Ovary (tissue), 10 donors: ENCODE measurements at places on chromosomes 1 and 21.

GRCh38 chr1:20484519-20485462 lies 1.2 kb downstream of the CAMK2N1 start:
- peak; percentile 53 for DNase-seq

DNA sequence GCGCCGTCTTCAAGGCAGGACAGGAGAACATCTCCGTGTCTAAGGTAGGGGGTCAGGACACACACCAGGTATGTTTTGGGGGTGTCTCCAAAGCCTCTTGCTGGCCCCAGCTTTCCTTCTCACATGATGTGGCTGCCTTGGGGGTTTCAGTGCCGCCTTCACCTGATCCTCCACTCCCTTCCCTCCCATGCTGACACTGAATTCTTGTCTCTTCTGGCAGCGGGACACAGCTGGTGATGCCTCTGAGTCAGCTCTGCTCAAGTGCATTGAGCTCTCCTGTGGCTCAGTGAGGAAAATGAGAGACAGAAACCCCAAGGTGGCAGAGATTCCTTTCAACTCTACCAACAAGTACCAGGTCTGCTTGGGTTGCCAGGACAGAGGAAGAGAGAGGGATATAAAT lies 13.5 kb downstream of the ATP1A2 start:
- no peak for DNase-seq

DNA sequence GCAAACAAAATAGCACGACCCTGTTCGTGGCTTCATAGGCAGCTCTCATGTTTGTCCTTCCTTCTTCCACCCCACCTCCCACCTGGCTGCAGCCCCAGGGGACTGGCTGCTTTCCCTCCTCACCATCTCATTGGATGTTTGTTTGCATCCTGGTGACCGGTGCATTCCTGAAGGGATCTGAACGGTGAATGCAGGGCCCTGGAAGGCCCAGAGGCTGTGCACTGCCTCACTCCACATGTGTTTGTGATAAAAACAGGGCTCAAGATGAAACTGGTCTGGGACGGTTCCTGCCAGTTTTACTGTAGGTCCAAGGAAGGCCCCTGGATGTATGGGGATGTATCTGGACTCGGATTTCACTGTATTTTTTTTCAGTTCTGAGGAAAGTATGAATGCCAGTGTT lies 42.8 kb downstream of the CNN3 start:
- peak; percentile 61 for DNase-seq

- DNase-seq = no peak
Observed at GRCh38 chr1:111727056-111727455, 12.1 kb downstream of the INKA2 start.

- DNase-seq = no peak
Observed at GRCh38 chr1:187326557-187326956, 497.8 kb downstream of the PLA2G4A start.

GRCh38 chr1:95723346-95723745 lies 489.3 kb downstream of the RWDD3 start:
- DNase-seq = no peak

- DNase-seq = no peak
Observed at GRCh38 chr1:84940481-84940880, 47.5 kb upstream of the LPAR3 start.

- no peak for DNase-seq
Observed at GRCh38 chr1:172040466-172040865, 199.2 kb downstream of the DNM3 start.
